Hematopoietic multipotent progenitor cell treated with erythropoietin and hydrocortisone succinate and interleukin-3 and kit ligand, for 17 days (in vitro differentiated cells): ENCODE measurements at places on chromosomes 1 and 21.
A peak's percentile ranks its signal among the peaks of the same experiment; 100 is the strongest.

DNA sequence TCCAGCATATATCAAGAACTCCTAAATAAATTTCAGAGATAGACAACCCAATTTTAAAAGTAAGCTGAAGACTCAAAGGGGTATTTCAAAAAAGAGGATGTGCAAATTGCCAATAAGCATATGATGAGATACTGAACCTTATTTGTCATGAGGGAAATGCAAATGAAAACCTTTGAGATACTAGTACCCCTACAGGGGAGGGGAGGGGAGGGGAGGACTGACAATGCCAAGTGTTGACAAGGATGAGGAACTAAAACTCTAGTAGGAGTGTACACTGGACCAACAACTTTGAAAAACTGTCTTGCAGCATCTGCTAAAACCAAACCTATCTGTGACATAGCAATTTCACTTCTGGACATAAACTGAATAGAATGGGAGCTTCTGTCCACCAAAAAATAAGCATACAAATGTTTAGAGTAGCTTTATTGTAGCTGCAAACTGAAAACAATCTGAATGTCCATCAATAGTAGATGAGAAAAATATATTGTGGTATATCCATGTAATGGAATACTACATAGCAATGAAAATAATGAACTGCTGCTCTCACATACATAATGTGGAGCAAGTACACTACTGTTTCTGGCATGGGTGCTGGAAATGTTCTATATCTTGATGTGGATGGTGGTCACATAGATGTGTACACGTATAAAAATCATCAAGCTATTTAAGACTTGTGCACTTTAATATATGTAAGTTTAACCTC lies 57.2 kb downstream of the CDK18 start:
- no peak for DNase-seq

DNA sequence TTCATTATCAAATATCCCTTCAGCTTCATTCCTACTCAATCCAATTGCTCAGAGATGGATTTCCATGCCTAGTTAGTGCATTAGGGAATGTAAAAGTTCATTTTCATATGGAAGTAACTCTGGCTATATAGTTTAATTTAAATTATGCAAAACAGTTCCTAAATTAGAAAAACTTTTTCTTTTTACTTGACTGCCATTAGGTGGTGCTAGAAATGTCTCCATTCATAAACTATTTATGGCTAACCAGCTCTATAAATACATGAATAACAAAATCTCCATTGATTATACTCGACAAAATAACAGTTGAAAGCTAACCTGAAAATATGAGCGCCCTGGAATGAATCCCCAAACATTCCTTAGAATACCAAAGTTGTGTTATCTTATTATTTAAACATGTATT lies 311.4 kb downstream of the USH2A start:
- DNase-seq = no peak

DNA sequence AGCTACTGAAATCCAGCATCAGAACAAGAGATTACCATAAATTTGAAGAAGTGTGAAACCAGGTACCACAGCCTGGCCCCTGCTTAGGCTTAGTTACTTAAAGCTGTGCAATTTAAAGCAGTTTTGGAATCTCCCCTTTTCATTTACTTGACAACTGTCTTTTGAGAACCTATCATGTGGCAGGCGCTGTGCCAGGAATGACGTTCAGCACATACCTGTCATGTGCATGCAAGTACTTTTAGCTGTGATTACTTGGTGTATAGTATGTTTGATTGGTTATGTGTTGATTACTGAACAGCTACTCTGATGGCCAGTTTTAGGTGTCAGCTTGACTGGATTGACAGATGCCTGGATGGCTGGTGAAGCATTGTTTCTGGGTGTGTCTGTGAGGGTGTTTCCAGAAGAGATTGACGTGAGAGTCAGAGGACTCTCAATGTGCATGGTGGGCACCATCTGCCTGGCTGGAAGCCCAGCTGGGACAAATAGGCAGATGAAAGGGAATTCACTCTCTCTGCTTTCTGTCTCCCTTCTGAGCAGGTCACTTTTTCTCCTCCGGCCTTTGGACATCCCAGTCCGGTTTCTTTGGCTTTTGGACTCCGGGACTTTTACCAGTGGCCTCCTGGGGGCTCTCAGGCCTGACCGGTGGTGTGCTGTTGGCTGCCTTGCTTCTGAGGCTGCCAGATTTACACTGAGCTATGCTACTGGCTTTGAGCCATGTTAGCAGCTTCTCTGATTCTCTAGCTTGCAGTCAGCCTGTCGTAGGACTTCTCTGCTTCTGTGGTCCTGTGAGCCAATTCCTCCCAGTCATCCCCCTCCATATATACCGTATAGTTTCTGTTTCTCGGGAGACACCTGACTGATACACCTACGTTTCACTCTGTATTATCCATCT lies 178.0 kb downstream of the RYR2 start:
- DNase-seq = no peak

- DNase-seq = peak; percentile 27
Measured at GRCh38 chr1:3319874-3320245, 134.6 kb upstream of the ARHGEF16 start.

DNA sequence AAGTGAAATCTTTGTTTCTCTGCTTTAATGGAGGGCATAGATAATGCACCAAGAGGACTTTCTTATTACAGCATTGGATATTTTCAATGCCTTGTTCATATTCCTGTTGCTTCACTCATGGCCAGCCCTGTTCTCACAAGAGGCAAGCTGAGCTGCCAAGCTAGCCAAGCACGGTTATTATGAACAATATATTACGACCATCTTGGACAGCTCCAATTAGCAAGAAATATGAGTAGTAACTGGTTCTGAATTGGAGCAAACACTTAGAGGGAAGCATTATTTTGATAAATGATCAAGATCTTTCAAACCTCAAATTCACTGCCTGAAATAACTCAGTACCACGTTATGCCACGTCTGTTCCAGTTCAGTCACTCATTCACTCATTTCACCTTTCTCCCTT lies 159.8 kb downstream of the SETD4 start:
- no peak for DNase-seq

- DNase-seq = no peak
Measured at GRCh38 chr1:64755361-64755760, 10.5 kb downstream of the RAVER2 start.

DNA sequence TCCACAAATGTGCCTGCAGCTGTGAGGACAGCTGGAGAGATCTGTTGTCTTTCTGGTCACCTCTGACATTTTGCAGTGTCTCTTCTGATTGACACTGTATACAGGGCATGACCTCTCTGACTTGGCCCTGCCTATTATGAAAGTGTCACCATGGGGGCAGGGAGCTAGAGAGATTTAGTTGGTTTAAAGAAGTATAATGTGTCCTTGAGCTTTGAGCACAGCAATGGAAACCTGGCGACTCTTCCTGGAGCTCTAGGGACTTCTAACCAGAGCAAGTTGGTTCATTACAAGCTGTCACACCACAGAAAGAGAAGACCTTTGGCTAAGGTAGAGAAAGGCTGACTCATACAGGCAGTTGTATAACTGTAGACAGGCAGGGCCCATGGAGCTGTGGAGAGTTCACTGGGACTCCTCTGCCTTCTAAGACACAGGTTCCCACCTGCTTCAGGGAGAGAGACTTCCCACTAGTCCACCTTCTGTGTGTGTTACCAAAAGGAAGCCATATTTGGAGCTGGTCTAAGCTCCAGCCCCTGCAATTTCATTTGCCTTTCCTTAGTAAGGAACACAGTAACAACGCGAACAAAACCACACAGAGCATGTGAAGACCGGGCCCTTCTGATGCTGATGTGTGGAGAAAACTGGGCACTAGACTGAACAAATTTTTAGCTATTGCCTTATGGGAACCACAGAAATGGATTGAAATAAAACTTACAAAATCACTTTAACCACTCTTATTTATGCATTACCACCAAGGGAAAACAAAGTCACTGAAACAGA lies 90.5 kb upstream of the ADAR start:
- DNase-seq = no peak

DNA sequence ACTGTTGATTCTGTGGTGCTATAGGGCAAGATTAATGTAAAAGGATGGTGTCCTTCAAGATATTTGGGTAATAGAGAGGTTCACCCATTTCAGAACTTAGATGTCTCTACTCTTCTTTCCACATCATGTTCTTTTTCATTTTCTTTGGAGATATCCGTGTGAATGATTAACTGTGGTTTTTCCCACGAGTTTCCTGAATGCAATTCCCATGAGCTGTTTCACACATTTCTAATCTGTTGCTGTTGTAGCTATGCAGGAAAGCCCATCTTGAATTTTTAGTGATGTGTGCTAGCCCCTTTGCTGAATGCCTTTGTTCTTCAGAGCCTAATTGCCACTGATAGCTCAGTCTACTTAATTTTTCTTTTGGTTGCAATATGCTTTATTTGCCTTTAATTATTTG lies 27.6 kb downstream of the SNX27 start:
- DNase-seq = no peak

DNA sequence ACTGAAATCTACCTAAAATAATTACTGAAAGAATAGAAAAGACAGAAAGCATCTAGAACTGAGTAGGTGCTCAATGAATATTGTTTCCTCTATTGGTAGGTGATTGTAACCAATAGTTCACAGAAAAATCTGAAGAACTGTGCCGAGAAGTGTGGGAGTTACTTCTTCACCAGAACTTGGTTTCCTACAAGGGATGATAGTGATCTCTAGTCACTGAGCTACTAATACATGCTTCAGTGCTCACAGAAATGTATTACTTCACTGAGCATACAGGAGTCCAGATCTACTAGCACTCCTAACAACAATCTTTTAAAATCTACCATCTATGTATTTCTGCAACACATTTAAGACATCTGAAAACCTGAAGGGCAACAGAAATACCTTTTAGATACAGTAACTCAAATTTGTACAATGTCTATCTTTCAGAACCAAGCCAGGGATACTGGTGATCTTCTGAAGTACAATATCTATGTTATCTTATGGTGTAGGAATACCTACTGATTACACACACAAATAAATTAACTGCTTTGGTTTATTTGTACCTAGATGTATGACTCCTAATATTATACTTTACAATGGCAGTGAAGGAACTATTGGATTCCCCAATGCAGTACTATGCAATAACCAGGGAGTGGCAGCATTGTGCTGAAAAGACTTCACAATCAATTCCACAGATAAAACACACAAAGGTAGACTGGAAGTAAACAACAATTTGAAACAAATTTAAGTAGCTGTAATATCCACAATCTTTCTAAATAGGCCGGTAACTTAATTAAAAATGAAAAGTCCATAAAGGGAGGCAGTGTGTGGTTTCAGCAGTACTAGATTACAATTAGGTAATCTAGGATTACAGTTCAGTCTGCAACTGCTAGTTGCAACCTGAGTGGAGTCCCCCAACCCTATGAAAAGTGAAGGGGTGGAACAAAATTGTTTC lies 243.0 kb downstream of the SLC45A1 start:
- DNase-seq = peak; percentile 66

- DNase-seq = no peak
Measured at GRCh38 chr21:35345954-35346353, 296.9 kb upstream of the RUNX1 start.
